ENCODE measurements at places on chromosomes 12 and 14.

- no peak for DNase-seq
Measured at GRCh38 chr12:47894068-47894467, 10.7 kb downstream of the VDR start.

DNA sequence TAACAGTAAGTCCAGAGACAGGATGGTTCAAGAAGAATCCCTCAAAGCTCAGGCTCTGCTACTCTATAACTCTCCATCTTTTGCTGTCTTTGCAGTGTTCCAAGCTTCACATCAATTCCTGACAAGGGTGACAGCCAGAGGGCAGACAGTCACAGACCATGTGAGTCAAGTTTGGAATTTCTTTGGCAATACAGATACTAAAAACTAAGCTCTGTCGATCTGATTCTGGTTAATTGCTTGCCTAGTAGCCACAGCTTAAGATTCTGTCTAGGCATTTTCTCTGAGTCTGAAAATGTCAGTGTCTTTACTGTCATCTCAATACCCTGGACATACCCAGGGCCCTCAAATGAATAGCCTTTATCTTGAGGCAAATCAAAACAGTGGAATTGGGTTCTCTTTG, 153.7 kb downstream of the CEP128 start:
- no peak for DNase-seq

- no peak for DNase-seq
Measured at GRCh38 chr12:120474616-120474960, 5.0 kb upstream of the SRSF9 start.

GRCh38 chr12:28742791-28743190, 406.3 kb upstream of the FAR2 start:
- DNase-seq: no peak

DNA sequence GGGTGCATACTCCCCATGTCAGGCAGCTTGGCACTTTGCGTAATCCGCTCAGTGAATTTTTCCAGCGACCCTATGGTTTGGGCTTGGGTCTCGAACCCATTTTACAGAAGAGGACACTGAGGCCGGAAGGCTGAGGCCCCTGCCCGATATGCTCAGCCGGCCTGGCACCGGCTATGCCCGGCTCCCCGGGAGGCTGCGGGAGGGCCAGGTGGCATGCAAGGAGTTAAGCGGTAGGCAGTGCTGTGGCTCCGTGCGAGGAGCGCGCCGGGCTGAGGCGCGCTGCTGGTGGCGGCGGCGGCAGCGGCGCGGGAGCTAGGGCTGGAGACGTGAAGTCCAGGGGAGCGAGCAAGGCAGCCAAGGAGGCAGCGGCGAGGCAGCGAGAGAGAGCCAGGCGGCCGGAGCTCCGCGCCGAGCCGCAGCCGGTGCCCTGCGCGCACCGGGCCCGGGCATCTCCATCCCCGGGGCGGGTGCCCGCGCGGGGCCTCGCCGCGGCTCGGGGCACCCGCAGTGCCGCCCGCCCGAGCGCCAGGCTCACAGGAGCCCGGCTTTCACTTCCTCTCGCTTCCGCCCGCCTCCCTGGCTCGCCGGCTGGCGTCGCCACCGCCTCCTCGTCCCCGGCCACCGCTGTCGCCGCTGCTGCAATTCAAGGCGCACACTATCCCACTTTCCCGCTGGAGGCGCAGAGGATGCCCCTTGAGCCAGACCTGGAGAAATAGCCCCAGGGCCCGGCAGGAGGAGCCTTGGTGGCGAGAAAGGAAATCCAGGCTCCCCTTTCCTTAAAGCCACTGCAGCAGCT, at the start of gene WSCD2:
Gene WSCD2, plus strand, starts transcription at position 272 of the 796 bp plus-strand sequence. CDS start 66,545 bp downstream, outside the sequence.
- DNase-seq: no peak

DNA sequence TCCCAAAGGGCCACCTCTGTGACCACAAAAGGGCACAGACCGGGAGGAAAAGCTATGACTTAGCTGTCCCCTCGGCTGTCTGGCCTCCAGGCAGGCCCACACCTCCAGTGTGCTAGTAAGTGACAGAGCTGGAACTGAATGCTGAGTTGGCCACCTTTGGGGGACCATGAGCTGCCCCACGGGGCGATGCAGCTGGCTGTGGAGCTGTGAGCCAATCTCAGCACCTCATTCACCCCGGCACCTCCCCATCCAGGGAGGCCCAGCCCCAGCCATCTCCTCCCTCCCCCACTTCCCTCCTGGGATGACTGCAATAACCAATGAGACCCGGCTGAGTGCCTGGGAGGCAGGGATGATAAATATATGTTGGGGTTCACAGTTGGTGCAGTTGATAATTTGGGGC, 12.2 kb upstream of the TESC start:
- DNase-seq: peak; percentile 77

- DNase-seq: no peak
Measured at GRCh38 chr14:61586544-61587055, 108.7 kb upstream of the HIF1A start.

GRCh38 chr12:120101182-120101581, 15.4 kb downstream of the RAB35 start:
- no peak for DNase-seq

DNA sequence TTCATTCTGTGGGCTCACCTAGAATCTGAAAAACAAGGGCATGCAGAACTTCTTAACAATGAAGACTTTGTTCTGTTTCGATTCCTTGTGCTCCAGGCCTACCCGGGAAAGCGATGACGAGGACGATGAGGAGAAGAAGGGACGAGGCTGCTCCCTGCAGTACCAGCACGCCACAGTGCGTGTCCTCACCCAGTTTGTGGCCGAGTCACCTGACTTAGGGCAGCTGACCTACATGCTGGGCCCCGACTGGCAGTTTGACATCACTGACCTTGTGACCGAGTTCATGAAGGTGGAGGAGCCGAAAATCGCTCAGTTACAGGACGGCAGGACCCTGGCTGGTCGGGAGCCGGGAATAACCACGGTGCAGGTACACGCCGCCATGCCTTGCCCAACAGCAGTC, 585.4 kb downstream of the AACS start:
- DNase-seq: no peak

- no peak for DNase-seq
Measured at GRCh38 chr12:110590806-110591326, 7.7 kb upstream of the PPTC7 start.

- no peak for DNase-seq
Measured at GRCh38 chr12:104583301-104583700, 126.6 kb downstream of the CHST11 start.

- no peak for DNase-seq
Measured at GRCh38 chr12:118326991-118327390, 45.7 kb downstream of the TAOK3 start.

DNA sequence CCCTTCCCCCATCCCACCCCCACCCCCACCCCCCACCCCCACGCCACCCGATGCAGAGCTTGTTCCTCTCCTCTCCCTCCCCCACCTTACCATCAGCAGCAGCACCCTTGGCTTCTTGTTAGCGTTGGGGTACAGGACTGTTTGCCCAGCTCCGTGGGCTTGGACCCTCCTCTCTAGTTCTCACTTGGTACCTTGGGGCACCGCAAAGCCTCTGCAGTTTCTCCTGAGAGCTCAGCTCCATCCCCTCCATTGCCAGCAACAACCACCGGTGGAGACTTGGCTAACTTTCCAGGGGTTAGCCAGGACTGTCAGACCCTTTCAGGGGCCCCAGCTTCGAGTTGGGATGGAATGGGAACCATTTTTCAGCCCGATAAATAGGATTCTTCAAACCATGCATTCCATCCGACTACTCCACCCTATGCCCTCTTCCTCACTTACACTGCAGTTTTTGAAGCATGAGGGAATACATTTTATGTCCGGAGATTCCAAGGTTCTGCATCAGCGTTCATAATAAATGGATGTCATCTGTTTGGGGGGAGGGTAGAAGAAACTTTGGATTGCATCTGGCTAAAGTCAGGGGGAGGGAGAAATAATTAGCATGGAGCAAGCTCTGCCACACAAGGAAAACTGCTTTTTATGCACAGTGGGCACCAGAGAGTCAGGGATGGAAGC, 1.1 kb downstream of the SCN8A start:
- DNase-seq: no peak

DNA sequence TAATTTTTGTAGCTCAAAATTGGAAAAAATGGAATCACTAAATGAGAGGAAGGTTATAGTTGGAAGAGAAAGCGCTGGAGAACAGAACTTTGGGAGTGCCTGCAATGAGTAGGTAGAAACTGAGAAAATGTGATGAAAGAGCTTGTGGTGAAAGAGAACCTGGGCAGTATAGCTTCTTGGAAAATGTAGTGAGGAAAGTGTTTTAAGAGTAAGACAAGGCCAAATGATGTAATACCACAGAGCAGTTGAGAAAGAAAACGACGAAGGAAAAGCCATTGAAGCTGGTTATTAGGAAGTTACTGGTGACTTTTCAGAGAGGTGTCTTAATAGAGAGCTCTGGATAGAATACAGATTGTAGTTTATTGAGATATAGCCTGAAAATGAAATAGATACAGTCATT, 255.3 kb downstream of the AEBP2 start:
- DNase-seq: no peak
